ENCODE measurements at places on chromosomes 12 and 14. TPM values are rescaled to one million over a fixed set of nuclear protein-coding genes. Genes with fewer than 3 reads are reported as not detected.

TSPAN19 gene
- not detected for total RNA-seq

NTF3 gene
- not detected for total RNA-seq

TRHDE gene
- not detected for total RNA-seq

DNA sequence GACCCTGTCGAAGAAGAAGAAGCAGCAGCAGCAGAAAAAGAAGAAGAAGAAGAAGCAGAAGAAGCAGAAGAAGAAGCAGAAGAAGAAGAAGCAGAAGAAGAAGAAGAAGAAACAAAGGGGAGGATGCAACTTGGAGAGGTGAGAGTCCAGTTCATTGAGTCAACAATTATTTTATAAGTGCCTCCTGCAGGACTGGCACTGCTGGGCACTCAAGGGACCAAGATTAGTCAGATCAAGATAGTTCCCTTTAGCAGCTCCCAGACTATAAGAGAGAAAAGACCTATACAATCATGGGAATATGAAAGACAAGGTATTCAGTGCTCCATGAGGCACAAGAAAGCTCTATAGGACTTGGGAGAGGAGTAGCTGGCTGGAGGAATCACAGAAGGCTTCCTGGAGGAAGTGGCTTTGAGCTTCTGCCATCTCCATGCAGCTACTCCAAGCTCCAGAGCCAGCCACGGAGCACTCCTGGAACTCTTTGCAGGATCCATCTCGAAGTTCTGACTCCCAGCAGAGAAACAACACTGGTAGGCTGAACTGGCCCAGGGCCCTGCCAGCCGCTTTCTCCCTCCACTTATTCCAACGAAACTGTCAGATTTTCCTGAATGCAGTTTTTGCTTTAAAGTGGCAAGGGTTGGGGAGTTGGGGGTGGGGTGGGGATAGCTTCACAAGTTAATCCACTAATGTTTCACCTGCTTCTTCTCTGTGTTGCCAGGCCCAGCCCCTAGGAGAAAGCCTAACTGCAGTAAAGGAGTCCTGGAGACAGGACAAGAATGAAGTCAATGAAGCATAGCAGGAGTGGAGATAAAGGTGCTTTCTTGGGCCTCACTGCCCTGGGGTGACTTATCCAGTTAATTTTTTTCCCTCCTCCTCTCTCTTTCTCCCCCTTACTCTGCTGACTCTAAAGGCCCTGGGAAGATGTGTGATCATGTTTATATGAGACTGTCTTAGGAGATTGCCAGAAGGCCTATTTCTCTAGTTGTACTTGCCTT is 140.1 kb upstream of the PARP11 start:
- ATAC-seq = no peak
